ENCODE measurements at places on chromosomes 12 and 14.
A peak's percentile ranks its signal among the peaks of the same experiment; 100 is the strongest.

DNA sequence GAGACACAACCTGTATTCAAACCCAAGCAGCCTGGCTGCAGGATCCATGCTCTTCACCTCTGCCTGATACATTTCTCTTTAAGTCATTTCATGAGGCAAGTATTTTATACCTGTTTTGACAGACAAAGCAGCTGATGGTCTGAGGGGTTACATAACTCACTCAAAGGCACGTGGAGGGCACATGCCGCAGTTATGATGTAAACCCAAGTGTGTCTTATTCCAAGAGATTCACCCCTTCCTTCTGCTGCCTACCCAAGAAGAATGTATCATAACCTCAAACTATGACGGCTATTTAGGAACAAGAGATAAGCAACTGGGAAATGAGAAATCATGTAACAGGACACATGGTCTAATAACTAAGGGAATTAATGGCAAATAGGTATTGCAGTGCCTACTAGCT lies 329.8 kb upstream of the TMPO start:
- no peak for DNase-seq

GRCh38 chr12:53660041-53660440 lies 15.8 kb downstream of the ATP5MC2 start:
- no peak for DNase-seq

GRCh38 chr12:121810234-121810817 lies 6.5 kb downstream of the SETD1B start:
- DNase-seq = no peak

DNA sequence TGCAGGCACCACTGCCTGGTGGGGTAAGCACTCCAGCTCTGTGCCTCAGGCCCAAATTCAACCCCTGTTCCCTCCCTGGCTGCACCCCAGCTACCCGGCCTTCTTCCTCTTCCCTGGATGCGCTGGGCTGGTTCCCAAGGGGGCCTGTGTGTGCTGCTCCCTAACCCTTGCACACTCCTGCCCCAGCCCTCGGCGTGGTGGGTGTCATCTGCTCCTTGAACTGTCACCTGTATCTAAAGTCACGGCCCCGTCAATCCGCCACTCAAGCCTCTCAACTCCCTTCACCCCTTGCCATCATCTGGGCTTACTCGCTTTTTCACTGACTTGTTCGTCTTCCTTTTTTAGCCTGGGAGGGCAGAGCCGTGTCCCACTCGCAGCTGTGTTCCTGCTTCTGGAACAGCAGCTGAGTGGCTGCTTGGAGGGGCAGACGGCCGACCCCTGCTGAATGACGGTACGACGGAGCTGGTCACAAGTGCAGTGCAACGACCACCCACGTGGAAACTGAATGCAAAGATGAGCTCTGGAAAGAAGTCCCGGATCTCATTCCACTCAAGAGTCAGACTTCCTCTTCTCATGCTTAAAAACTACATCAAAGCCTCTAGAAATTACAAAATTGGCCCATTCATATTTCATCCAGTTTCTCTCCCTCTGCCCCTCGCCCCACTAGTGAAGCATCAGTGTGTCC lies 138.9 kb downstream of the PIWIL1 start:
- no peak for DNase-seq

DNA sequence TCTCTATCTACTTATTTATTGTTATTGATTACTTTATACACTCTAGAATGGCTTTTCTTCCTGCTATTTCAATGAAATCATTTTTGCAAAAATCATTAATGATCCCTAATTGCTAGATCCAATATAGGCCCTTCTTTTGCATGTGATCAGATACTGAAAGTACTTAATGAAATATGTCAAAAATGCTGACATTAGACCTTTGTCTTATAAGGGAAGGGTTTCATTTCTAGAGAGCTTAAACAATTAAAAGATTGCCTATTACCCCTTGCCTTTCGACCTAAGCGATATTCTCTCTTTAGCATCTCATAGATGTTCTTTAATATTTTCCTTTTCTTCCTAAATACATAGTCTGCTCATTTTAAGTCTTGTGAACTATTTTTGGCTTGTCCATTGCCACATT lies 101.1 kb downstream of the KTN1 start:
- no peak for DNase-seq

DNA sequence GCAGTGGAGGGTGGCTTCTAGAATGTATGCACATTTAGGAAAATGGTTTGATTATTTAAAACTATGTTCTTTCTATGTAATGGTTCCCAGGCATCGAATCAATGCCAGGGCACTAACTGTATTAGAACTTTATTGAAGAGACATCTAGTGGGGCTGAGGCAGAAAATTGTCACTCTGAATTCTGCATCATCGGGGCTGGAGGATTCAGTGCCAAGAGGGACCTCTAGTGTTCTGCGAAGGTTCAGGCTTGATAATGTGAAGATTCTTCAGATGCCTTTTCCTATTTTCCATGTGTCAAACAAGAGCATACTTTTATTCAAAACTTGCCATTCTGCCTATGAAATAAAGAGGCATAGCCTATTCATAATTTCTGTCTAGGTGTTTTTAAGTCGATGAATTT lies 146.3 kb downstream of the CAND1 start:
- DNase-seq = peak; percentile 59

- DNase-seq = no peak
These were observed 531.1 kb downstream of the NRXN3 start for GRCh38 chr14:78701246-78701645.

DNA sequence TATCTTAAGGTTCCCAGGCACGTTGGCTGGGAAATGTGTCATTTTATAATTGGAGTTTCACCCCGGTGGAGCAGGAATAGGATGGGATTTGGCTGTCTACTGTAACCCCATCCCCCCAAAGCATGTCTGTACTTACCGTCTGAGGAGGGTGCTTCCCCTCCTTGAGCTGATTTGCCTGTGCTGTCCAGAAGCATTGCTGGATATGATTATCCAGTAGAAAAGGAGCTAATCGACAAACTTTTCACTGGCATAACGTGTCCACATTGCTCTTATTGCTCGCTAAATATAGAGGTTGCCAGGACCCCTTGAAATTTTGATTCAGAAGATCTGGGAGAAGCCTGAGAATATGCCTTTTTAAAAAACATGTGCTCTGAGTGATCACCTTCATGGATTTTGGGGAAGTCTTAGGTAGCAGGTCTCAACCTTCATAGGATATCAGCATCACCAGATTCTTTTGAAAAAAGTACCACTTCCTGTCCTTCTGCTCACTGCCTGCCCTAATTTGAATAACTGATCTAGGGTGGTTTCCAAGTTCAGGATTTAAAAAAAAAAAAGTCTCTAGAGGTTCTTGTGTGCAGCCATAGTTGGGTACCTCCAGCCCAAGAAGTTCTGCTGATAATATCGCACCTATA lies 80.4 kb upstream of the KCNA1 start:
- no peak for DNase-seq

DNA sequence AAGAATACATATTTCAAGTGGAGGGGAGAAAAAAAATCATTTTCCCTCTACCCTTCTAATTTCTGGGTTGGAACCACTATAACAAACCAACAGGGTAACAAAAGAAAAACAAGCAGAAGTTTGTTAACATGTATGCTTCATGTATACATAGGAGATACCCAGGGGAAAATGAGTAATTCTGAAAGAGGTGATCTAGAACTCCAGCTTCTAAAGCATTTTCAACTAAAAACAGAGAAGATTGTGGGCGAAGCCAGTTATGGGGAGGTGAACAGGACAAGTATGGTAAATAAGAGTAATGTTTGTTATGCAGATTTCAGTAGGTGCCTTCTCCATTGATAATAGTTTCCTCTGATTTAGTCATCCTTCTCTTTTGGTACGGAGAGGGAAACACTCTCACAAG lies 16.7 kb downstream of the FNTB start:
- no peak for DNase-seq

DNA sequence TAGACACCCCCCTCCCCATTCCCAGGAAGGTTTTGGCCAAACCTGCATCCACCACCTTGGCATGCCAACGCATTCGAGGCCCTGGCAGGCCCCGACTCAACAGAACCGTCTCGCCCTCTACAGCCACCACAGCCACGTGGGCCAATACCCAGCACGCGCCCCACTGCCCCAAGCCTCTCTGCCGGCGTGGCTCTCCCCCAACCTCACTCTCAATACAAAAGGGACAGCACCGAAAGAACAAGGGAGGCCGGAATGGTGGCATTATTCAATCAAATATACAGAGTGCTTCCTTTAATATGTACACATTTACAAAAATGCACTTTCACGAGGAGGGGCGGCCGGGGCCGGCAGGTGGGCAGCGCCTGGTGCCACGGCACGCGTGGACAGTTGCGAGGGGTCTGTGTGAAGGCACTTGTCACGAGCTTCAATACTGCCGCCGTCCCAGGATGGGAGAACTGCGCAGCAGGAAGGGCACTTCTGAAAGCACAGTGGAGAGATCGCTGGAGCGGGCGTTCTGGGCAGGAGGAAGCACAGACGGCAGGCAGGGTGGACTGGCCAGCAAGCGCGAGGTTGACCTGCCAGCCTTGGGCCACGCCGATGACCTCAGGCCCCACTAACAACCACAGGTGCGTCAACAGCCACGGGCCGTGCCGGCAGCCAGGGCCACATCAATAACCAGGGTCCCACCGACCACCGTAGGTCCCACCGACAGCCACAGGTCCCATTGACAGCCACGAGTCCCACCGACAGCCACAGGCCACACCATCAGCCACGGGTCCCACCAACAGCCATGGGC lies 26.9 kb downstream of the JAG2 start:
- DNase-seq = no peak

GRCh38 chr14:34219661-34220377 lies 242.2 kb downstream of the SPTSSA start:
- DNase-seq = no peak

GRCh38 chr12:52900166-52900895 lies 4.5 kb downstream of the KRT8 start:
- no peak for DNase-seq

- no peak for DNase-seq
These were observed 82.8 kb upstream of the RASSF8 start for GRCh38 chr12:25875661-25876060.

- DNase-seq = no peak
These were observed 321.0 kb downstream of the ALG10 start for GRCh38 chr12:34343345-34343744.

DNA sequence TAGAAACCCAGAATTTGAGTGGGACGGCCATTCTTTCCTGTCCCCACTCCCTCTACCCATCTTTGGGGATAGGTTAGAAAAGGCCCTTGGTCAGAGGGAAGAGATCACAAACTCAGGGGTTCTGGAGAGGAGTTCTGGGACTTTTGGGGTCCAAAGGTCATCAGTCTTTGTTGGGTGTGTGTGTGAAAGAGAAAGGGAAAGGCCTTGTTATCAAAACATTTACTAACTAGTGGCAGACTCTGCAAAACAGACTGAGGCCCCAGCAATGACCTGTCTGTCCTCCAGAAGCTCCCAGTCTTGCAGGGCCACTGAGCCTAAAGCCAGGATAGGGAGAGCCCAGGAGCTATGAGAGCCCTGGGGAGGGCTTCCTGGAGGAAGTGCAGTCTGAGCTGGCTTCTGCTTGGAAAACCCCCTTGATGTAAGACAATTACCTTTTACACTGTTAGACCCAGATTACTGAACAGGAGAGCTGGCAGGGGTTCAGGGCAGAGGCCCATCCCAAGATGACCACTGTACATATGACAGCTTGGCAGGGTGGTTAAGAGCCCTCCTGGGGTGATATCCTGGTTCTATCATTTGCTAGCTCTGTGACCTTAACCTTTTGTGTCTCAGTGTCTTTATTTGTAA lies 429.1 kb upstream of the CCDC196 start:
- no peak for DNase-seq

- no peak for DNase-seq
These were observed 98.4 kb upstream of the SLC38A2 start for GRCh38 chr12:46470975-46471374.

DNA sequence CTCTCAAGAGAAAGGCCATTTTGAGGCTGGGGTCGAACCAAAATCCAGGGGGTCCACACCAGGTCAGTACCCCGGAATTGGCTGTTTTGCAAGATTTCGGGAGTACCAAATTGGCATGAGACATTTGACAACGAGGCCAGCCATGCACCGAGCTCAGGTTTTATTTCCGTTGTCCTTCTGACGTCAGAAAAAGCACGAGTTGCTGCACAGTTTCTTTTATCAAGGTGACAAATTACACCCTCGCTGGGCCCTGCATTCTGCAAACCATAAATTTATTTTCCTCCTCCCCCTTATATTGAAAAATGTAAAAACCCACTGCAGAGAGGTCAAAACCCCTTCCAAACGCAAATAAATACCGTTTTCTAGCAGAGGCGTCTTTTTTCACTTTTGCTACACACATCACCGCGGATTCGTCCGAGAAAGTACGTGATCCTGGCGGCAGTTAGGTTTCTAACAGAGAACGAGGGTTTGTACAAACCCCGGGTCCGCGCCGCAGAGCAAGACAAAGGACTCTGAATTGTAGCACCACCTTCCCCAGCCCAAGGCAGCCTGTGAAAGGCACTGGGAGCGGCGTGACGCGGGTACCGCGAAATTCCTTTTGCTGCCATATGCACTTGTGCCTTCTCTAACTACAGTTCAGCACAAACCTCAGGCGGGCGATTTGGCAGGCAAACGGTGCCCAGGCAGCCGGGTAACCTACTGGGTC lies 1.8 kb downstream of the SLC38A1 start:
- peak; percentile 61 for DNase-seq

- no peak for DNase-seq
These were observed 37.6 kb upstream of the DHRS4 start for GRCh38 chr14:23916004-23916403.

DNA sequence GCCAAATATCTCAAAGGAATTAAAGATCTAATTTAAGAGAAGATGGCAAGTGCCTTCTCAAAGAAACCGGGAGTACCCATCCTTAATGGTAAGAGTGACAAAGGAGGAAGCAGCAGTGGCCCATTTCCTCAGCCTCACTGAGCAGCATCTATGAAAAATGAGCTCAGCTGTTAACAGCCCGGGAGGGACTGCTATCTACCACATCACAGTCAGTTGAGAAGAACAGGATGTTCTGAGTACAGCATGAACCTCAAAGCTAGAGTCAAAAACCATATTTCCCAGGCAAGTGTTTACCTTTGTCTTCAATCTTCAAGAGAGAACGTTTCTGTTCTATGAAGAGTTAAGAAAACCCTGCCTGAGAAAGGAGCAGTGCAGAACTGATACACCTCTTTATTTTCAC lies 115.0 kb downstream of the BTG1 start:
- no peak for DNase-seq

All from D341Med (cell line).